ENCODE measurements at places on chromosomes 3 and 15. TPM values are rescaled to one million over a fixed set of nuclear protein-coding genes. Genes with fewer than 3 reads are reported as not detected.

GRCh38 chr15:42068601-42069000, 25.8 kb downstream of the PLA2G4D start:
- DNase-seq = no peak

GOLGA6L7 gene
- not detected for total RNA-seq

DNA sequence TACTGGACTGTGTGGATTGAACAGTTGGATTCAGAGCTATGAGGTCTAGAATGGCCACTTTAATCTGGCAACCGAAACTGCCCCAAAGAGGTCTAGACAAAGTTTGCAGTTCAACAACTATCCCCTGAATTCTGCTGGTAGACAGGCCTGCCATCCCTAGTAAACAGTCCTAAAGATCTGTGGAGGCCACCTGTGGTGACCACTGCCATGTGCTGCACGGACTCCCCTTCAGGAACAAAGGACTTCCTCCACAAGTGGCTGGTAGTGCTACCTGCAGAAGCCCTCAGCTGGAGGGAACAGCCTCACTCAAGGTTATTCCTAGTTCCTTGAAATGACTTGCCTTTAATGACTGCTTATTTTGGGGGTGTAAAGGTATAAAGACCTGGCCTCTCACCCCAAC, 6.1 kb downstream of the TNFAIP8L3 start:
- no peak for DNase-seq

PARP16 gene
- total RNA-seq = 14.7 TPM

ASB14 gene
- not detected for total RNA-seq

MEX3B gene
- 0.61 TPM for total RNA-seq

- DNase-seq = no peak
These were observed 15.9 kb downstream of the CIB1 start for GRCh38 chr15:90217671-90218394.

DNA sequence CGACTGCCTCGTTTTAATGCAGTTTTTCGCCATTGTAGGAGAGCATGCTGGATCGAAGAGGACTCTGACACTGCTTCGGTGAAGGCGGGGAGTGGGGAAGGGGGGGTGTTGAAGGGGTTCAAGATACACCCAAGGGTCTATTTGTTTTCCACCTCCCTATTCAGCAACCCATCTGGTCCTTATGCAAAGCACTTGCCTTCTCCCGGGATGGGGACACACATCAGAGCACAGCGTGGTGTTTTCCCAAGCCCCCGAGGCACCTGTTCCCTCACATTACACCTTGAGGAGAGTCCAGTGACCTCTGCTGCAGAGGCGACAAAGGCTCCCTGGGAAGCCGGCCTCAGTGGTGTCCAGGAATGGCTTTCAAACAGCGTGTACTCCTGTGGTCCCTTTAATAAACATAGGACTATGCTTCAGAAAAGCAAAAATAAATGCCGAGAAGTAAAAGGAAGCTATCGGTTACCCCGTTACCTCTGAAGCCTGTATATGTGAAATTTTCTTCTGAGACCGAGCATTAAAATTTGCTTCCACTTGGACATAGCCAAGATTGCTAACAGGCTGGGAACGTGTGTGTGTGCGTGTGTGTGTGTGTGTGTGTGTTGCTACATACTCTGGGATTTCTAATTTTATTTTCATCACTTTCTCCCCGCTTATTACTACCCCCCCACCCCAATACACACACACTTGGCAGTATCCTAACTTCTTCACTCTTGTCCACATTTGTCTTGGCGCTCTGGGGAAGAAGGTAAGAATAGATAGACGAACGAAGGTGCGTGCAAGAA, 53.2 kb downstream of the CCDC54 start:
- DNase-seq = no peak

DNA sequence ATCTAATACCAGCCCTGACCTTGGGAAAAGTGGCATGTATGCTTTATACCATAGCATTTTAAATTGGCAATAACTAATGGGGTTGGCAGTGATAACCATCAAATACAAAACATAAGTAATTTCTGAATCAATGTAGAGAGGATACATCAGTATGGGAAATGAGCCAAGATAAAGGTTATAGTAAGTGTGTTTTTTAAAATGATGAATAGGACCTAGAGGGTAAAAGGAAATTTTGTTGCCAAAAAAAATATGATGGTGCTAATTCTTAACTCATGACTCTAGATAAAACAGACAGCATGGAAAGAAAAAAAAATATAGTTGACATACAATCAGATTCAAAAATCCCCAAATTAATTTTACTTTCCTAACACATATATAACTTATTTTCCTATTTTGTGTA, 75.4 kb upstream of the ROBO1 start:
- DNase-seq = no peak

DNA sequence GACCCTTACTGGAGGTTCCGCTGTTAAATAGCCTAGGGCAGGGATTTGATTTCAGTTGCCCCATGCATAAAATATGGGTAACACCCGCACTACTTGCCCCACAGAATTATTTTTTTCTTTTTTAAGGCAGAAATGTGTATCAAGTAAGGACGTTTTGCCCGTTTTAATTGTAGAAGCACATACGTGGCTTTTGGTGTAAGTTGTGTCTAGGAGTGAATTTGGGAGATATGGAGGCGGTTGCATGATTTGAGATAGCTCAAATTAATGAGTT, 636 bp upstream of the LRRC58 start:
- DNase-seq = no peak

DNA sequence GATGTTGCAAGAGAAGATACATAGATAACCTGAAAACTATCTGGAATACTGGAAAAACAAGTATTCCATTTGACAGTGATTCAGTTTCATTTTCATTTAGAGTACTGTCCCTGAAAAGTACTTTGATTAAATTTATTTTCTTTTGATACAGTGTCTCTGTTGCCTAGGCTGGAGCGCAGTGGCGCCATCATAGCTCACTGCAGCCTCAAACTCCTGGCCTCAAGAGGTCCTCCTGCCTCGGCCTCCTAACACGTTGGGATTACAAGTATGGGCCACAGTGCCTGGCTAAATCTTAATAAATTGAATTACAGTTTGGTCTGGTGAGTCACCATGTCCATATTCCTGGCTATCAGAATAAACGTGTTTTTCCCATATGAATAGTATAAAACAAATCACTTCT, 1.6 kb upstream of the LEO1 start:
- no peak for DNase-seq

RNF111 gene
- total RNA-seq = 26.9 TPM

DNA sequence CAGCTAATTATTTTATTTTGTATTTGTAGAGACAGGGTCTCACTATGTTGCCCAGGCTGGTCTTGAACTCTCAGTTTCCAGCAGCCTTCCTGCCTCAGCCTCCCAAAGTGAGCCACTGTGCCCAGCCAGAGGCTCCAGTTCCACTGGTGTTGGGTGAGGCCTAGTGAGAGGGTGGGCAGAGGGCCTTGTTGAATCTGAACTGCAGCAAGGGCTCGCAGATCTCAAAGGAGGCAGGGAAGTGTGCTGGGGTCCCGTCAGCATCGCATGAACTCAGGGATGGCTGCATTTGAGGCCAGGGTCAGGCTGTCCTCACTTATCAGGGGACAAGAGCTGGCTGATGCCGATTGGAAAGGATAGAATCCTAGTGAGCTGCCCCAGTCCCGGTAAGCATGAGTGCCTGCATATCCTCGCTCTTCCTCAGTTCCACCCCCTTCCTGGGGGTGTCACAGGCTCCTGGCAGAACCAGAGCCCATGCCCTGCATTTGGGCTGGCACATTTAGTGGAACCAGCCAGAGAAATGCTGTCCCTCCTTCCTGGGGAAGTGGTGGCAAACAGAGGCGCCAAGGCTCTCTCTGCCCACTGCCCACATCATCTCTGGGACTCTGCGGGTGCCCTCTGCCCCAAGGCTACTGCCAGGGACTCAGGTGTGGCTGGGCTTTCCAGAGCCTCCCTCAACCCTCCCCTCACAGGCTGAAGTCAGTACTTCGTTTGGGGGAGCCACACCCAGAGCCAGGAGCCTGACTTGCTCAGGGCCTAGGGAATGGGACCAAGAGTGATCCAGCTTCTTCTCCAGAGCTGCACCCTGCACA, 24.1 kb downstream of the ALS2CL start:
- no peak for DNase-seq

GRCh38 chr15:87569581-87569980, 687.0 kb downstream of the NTRK3 start:
- no peak for DNase-seq

DNA sequence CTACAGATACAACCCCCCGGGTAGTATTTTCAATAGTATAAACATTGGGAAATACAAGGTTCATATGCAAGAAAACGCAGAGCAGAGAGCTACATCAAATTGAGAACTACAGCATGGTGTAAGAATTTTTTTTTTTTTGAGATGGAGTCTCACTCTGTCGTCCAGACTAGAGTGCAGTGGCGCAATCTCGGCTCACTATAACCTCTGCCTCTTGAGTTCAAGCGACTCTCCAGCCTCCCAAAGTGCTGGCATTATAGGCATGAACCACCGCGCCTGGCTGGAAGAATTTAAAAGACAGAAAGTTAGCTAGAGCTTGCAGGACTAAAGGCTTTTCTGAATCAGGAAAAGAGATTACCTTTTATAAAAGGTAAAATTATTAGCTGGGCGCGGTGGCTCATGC, 42.0 kb downstream of the PIGB start:
- no peak for DNase-seq

DNA sequence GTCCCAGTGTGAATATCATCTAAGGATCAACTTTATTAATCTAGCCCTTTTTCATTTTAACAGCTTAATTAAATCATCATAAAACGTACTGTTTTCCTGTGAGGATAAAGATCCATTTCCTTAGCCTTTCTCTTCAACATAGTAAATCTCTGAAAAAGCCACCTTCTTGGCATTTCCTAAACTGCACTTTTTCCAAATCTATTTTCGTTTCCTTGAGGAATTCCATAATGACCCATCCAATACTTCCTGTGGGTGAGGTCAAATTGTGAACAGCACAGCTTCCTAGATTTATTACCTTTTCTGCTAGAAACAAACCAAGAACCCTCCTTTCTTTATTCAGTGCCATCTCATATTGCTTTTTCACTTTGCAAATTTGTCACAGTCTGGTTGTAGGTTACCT, 129.4 kb upstream of the CNTN4 start:
- no peak for DNase-seq

DNA sequence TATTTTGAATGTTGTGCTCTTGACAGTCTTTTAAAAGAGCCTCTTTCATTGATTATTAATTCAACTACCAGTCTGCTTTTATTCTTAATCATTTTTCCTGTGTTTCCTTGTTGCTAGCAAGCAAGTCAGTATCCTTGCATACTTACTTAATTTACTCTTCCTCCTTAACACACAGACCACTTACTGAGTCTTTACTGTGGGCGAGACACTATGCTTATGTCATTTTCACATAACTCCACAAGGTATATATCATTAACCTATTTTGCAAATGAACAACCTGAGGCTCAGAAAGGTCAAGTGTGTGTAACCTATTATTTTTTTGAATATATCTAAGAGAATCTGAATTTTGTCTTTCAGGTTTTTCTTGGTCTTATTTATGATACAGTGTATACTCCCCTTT, 130.9 kb downstream of the WDR76 start:
- no peak for DNase-seq

GRCh38 chr3:128854475-128854874, 24.9 kb upstream of the ACAD9 start:
- DNase-seq = no peak

- no peak for DNase-seq
These were observed 166.0 kb downstream of the THSD4 start for GRCh38 chr15:71281256-71281655.

P2RY13 gene
- total RNA-seq = not detected

RHCG gene
- not detected for total RNA-seq

CLRN1 gene
- not detected for total RNA-seq

GRCh38 chr3:94070341-94070911, 7.6 kb downstream of the NSUN3 start:
- DNase-seq = no peak

- DNase-seq = no peak
These were observed 203.8 kb downstream of the EPHB1 start for GRCh38 chr3:134998855-134999254.

All from CD8-positive, alpha-beta memory T cell (primary cell).